Left ventricle myocardium superior (tissue), 1 donor: ENCODE measurements at places on chromosomes 4 and X.

DNA sequence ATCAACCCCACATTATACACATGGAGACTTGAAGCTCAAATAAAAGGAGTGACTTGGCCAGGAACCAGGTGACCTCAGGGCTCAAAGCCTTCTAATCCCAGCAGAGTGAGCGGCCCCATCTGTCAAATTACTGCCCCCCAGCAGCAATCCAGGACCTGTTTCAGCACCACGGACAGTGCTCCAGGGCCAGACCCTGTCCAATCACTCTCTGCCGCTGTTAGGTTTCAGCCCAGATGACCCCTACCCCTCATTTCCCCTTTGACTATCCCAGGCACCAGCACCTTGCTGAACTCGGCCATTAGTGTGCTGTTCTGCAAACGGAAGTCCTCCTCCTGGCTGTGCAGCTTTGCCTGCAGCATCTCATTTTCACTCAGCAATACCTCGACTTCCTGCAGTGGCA is 5.1 kb downstream of the GRIPAP1 start:
- no peak for DNase-seq

GRCh38 chr4:70666369-70666768 is at the start of gene JCHAIN:
JCHAIN (minus strand) TSS chr4:70666508; CDS start chr4:70666490, 18 bp downstream.
- no peak for DNase-seq

DNA sequence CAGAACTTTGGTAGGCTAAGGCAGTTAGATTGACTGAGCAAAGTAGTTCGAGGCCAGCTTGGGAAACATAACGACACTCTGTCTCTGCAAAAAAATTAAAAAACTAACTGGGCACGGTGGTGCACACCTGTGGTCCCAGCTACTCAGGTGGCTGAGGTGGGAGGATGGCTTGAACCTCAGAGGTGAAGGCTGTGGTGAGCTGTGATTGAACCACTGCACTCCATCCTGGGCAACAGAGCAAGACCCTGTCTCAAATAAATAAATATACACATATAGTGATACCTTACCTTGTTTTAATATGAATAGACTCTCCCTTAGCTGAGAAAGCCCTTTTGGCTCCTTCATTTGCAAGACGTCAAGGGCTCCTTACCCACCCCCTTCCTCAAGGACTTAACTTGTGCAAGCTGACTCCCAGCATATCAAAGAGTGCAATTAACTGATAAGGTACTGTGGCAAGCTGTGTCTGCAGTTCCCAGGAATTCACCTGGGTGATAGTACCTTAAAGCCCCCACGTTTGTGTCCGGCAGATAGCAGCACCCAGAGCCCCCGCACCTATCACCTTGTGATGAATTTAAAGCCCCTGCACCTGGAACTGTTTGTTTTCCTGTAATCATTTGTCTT is 655.6 kb upstream of the GALNTL6 start:
- no peak for DNase-seq

GRCh38 chr4:126888968-126889367 is 743.8 kb upstream of the INTU start:
- no peak for DNase-seq

- no peak for DNase-seq
These were observed 216.8 kb downstream of the IL15 start for GRCh38 chr4:141853091-141853764.

- no peak for DNase-seq
These were observed 46.3 kb downstream of the SH3KBP1 start for GRCh38 chrX:19840899-19841648.

DNA sequence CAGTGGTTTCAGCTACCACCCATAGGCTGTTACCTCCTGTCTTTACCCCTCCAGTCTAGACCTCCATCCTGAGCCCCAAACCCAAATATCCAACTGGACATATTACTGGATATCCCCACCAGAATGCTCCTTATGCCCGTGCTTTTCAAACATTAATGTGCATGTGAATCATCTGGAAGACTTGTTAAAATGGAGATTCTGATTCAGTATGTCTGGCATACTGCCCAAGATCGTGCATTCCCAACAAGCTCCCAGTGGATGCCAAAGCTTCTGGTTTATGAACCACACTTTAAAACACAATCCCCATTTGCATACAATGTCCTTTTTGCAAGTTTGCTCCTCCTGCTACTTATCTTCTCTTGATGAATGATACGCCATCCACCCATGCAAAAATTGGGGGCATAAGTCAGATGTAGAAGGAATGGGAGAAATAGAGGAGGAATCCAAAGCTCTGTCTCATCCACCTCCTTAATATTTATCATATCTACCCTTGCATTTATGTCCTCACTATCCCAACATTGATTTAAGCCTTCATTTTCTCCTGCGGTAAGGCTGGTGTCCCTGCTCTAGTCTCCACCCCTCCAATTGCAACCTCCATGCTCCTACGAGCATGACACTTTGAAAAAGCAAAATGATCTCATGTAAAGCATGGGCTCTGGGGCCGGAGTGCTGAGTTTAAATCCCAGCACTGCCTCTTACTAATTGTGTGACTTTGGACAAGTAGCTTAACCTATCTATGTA is 7.4 kb upstream of the PGRMC1 start:
- no peak for DNase-seq

- DNase-seq: no peak
These were observed 359.5 kb downstream of the DTHD1 start for GRCh38 chr4:36640876-36641275.

- DNase-seq: no peak
These were observed 205.7 kb upstream of the MAOA start for GRCh38 chrX:43450355-43450754.

GRCh38 chr4:185820146-185821028 is 8.4 kb upstream of the SORBS2 start:
- DNase-seq: peak; percentile 48

DNA sequence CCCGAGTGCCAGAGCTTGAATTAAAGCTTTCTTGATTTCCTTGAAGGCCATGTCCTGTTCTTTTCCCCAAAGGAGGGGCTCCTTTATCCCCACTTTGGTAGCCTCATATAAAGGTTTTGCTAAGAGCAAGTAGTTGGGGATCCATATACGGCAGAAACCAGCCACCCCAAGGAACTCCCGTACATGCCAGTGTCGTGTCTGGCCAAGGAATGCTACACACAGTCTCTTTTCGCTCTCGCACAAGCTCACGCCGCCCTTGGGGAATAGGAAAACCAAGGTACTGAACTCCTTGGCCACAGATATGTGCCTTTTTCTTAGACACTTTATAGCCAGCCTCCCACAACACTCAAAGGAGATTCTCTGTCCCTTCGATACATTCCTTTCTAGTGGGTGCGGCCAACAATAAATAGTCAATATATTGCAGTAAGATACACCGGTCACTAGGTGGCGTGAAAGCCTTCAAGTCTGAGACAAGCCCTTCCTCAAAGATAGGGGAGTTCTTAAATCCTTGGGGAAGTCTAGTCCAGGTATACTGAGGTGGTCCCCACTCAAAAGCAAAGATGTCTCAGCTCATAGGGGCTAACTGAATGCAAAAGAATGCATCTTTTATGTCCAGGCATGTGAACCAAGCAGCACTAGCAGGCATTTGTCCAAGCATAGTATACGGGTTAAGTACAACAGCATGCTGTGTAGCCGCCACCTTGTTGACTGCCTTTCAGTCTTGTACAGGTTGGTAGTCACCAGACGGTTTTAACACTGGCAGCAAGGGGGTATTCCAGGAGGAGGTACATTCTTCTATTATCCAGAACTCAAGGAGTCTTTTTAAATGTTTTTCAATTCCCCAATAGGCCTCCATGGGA is 57.8 kb upstream of the XAGE1B start:
- DNase-seq: no peak

DNA sequence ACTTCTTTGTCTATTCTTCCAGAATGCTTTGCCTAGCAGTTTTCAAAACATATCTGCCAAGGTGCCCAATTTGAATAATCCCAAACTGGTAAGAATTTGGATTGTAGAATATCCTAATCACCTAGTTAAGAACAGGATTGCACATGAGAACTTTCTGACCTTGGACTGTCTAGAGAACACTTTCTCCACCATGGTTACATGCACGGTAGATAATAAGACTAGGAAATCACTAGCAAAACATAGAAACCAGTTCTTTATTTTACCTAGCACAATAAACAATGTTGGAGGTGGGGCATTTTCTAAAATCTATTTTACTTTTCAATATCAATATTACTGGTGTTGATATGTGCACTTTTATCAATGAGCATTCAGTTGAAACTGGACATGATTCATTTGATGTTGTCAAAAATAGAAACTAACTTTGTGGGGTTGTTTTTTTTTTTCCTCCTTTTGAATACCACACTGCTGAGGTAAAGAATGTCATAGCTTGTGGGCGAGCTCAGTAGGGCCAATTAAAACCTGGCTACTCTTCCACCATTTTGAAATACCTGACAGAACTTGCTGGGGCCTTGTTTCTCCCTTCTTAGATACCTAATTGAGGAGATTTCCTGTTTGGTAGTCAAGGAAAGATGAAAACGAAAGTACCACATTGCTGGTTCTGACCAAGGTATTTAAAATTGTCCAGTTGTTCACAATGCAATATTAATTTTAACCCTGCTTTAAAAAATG is 10.4 kb downstream of the MID1IP1 start:
- no peak for DNase-seq

DNA sequence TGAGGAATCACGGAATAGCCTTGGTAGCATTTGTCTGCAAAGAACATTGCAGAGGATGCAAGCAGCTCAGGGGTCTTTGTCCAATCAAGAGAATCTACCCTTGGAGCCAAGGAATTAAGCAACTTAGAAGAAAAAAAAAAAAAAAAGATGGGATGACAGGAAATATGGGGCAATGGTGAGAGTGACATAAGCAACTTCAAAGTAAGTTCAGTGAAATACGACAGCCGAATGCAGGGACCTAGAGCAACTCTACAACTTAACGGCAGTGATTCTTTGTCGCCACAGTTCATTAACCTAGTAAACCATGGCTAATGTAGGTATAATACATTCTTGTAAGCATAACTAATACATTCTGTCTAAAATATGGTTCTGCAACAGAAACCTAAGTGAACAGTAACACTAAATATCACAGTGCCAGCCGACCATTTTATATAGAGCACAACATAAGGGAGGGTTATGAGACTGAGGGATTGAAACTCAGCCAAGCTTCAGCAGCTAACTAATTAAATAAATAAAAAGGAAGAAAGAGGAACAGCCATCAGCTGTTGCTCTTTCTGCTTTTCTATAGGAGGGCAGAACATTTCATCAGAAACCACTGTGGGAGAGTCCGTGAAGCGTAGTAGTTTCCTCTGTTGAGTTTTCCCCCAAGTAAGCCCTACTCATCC is 74.7 kb downstream of the PPARGC1A start:
- no peak for DNase-seq

DNA sequence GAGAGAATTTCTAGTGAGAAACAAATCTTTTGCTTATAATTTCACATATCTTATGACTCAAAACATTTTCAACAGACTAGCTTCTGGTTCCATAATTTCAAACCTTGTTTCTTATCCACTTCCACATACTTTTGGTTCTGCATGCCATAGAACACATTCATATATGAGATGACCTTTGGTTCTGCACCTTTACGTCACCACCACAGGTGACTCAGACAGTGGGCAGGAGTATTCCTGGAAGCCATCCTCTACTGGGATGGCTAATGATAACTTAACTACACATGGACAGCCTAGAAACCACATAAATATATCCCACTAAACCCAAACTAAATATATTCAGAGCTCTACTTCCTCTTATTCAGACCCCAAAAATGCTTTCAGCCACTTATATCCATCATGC is 133.3 kb downstream of the DCK start:
- DNase-seq: no peak

- no peak for DNase-seq
These were observed 66.3 kb downstream of the RBM47 start for GRCh38 chr4:40563401-40563800.

DNA sequence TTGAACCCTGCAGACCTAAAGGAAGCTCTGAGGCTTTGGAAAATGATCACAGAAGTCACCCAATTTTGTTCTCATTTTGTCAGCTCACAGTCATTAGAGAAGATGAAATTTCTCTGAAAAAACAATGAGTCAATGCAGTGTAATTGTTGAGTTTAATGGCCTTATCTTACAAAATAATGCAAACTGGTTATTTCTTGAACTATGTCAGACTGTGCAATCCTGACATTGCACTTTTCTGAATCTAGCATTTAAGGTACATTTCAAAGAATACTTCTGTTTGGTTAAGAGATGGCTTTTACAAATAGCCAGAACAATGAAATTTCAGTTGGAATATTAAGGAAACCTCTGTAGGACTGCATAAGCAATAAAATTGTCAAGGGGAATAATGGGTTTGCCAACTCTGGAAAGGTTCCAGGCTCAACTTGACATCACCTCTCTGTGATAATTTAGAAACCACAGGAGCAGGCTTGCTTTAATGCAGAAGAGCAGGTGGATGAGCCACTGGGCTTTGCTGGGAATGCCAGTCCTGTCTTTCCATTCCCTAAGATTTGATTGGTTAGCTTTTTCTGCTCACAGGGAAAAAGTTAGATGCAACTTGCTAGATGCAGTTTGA is 222.8 kb downstream of the FRMPD4 start:
- no peak for DNase-seq

DNA sequence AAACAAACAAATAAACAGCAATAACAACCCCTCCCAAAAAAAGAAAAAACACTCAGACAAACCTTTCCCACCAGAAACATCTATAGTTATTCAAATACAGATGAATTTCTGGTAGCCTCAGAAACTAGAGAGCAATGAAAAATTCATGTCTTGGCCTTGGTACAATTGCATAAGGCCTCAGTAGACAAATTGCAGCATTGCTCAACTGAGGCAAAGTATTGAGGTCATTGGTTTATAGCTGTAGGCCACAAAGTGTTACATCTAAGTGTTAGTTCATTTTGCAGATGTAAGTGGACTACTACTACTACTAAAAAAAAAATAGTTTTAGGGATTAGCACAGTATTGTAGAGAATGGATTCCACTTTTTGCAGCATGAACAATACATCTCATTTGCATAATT is 2268.3 kb downstream of the ARAP2 start:
- no peak for DNase-seq

- no peak for DNase-seq
These were observed 7.3 kb downstream of the CCDC22 start for GRCh38 chrX:49242545-49243066.
